M059J (cell line): ENCODE measurements at places on chromosomes 7 and 10. TPM values are rescaled to one million over a fixed set of nuclear protein-coding genes. Genes with fewer than 3 reads are reported as not detected.

The VWDE gene
- total RNA-seq: 3.2 and 4.4 TPM in 2 replicates

DNA sequence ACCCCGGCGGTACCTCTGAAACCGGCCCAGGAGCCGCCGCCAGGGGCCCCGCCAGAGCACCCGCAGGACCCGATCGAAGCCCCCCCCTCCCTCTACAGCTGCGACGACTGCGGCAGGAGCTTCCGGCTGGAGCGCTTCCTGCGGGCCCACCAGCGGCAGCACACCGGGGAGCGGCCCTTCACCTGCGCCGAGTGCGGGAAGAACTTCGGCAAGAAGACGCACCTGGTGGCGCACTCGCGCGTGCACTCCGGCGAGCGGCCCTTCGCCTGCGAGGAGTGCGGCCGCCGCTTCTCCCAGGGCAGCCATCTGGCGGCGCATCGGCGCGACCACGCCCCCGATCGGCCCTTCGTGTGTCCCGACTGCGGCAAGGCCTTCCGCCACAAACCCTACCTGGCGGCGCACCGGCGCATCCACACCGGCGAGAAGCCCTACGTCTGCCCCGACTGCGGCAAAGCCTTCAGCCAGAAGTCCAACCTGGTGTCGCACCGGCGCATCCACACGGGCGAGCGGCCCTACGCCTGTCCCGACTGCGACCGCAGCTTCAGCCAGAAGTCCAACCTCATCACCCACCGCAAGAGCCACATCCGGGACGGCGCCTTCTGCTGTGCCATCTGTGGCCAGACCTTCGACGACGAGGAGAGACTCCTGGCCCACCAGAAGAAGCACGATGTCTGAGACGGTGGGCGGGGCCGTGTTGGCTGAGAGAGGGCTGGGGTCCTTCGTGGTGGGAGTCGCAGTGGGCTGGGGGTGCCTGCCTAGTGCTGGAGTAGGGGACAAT lies 3.8 kb downstream of the REPIN1 start:
- no peak for DNase-seq

- DNase-seq: peak; percentile 75
Observed at GRCh38 chr10:70232155-70232858, 922 bp downstream of the PPA1 start.

DNA sequence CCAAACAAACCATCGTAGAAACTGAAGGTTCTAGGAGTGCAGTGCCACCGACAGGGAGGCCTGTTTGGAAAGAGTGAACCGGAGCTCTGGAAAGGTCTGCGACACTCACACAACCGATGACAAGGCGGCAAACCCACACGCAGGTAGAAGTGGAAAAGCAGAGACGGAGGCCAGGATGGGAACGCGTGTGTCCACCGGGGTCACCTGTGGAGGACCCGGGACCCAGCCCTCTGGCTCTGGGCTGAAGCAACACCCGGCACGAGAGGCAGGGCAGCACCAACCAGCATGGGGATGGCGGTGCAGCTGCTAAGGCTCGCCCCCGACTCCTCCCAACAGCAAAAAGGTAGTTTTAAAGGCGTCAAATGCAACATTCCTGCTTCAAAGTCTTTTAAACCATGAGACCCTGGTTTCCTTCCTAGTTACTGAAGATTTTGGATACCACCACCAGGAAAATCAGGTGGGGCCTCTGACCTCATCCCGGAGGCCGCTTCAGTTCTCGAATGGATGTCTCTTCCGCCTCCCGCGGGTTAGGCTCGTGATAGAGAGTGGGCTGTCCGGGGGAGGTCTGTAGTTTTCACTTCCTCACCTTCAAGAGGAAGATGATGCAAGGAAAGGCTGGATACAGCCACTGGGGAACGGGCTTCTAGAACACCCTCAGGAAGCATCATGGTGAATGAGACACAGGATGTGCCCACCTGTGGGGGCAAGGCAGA lies 115.5 kb downstream of the SMURF1 start:
- DNase-seq: no peak
